ENCODE measurements at places on chromosomes 5 and 9. TPM values are rescaled to one million over a fixed set of nuclear protein-coding genes. Genes with fewer than 3 reads are reported as not detected.

DNA sequence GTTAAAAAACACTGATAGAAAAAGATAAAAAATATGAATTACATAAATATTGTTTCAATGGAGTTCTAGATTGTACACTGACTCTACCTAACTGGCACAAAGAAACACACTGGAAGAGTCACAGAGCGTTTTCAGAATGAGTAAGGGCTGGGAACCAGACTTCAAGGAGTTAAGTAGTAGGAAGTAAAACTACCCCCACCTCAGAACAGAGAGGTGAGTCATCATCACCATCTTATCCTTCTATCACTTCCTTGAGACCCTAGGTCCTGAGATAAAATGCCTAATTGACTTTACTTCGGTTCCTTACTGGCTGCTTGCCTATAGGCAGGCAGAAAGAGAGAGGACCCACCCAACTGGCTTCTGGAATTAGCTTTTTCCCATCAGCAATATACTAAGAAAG, 79.7 kb downstream of the ELAVL2 start:
- no peaks in the 10 kb centered on the region for H3K4me1 ChIP-seq
- no peak overlapping the region for H3K4me3 ChIP-seq
- no peak overlapping the region for H3K27ac ChIP-seq

INSL6 gene
- not detected for total RNA-seq

DNA sequence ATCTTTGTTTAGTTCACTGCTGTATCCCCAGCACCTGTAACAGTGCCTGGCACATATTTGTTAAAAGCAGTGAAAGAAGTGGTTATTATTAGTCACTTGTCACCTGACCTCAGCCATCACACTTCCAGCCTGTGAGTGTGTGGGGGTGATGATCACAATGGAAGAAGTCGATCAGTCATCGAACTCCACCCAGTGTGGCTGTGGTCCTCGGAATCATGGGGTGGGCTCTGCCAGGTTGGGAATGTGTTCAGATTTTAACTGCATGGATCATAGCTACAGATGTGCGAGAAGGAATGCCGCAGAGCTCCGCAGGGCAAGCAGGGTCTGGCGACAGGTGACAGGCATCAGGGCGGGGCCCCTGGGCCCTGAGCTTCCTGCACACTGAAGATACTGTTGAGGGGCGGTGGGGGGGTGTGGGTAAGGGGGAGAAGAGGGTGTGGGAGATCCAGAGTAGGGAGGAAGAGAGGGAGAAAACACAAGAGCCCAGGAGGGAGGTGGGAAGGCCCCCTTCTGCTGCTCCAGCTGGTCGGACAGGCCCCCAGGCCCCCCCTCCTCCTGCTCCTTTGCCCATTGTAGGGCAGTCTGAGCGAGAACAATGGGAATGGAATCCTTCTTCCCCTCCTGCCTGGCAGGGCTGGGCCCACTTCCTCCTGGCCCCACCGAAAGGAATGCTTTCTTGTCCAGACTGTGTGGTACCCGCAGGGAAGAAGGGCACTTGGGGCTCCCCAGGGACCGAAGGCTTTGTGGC, 89.6 kb downstream of the SPRY4 start:
- no peak for DNase-seq
- no peak overlapping the region for H3K27ac ChIP-seq
- peaks cover 10% of the 10 kb centered on the region for H3K27me3 ChIP-seq
- peaks cover 4% of the 10 kb centered on the region for H3K4me1 ChIP-seq
- H3K4me3 ChIP-seq = no peak overlapping the region
- H3K36me3 ChIP-seq = no peaks in the 10 kb centered on the region

OTULINL gene
- total RNA-seq = 68.4 TPM

- H3K4me1 ChIP-seq = no peaks in the 10 kb centered on the region
- H3K4me3 ChIP-seq = no peak overlapping the region
- H3K36me3 ChIP-seq = peaks cover 44% of the 10 kb centered on the region
Observed at GRCh38 chr9:438066-438465, 223.4 kb downstream of the DOCK8 start.

Measured in activated naive CD8-positive, alpha-beta T cell treated with anti-CD3 and anti-CD28 coated beads, Interleukin-2, amount 10 ng/mL, durations not matched to agents 7 days and 5 days (primary cell).